ENCODE measurements at places on chromosomes 1 and 21. TPM values are rescaled to one million over a fixed set of nuclear protein-coding genes. Genes with fewer than 3 reads are reported as not detected.

The PKP1 gene
- total RNA-seq = 0.55 TPM

The PCP4 gene
- not detected for total RNA-seq

The GPR153 gene
- 3.0 TPM for total RNA-seq

The CR1L gene
- not detected for total RNA-seq

The KCNE2 gene
- not detected for total RNA-seq

The MACF1 gene
- 430 TPM for total RNA-seq

The AIRE gene
- total RNA-seq = under 0.01 TPM

The SEC16B gene
- total RNA-seq = 3.4 TPM

The CFHR5 gene
- total RNA-seq = not detected

The FLVCR1 gene
- total RNA-seq = 17.4 TPM

The CSF3R gene
- 0.11 TPM for total RNA-seq

The XCL1 gene
- not detected for total RNA-seq

The UTS2 gene
- not detected for total RNA-seq

The NEGR1 gene
- 22.5 TPM for total RNA-seq

The KIF21B gene
- 0.37 TPM for total RNA-seq

The FMOD gene
- 0.33 TPM for total RNA-seq

The CCDC17 gene
- 0.77 TPM for total RNA-seq

The G0S2 gene
- total RNA-seq = 6.6 TPM

Data from uterine smooth muscle cell (primary cell).